ENCODE measurements at places on chromosomes 11 and 22. TPM values are rescaled to one million over a fixed set of nuclear protein-coding genes. Genes with fewer than 3 reads are reported as not detected.

- no peak for DNase-seq
Observed at GRCh38 chr11:7208391-7208790, 43.3 kb upstream of the SYT9 start.

DNA sequence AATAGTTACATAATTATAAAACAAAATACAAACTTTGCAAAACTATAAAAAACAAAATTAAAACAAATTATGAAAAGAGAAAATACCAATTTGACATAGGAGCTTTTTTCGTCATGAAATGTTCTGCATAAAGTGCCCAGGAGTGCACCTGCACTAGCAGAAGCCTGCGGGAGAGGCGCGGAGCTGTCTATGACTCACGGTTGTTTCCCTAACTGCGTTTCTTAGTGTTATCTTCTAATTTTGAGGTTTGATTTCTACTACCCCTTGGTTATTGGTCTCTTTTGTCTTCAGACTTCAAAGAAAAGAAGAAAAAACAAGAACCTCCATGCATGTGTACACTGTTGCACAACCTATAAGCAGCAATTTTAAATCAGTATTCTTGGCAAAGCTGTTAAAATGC, 740.9 kb upstream of the LRRC4C start:
- DNase-seq, result no peak

- no peak for DNase-seq
Observed at GRCh38 chr11:66112041-66112491, 42.0 kb downstream of the PACS1 start.

DNA sequence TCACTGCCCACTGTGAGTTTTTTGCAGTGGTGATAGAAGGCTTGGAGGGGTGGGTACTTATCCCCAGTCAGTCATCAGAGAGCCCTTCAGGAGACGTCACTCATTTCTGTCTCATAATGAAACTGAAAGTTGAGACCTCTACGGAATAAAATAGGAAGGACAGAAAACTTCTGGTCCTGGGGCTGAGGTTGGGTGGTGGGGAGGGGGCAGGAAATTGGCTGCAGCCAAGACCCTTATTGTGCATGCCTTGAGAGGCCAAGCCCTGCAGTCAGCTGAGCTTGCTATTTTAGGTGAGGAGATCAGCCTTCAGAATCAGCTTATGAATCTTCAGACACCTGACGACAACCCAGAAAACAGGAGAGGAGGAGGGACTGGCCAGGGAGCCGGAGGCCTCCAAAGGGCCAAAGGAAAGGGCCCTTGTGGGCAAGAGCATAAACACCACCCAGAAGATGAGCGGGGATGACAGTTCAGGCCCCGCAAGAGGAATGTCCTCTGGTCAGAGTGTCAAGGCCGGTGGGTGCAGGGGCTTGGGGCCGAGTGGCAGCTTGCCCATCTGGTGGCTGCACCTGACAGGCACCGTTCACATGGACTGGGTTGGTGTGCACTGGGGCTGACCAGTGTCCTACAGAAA, 17.9 kb upstream of the ADA2 start:
- no peak for DNase-seq

The FOLH1 gene
- polyA plus RNA-seq, result 11.9 TPM

All from renal cortex interstitium (tissue), 15 donors.